ENCODE measurements at places on chromosomes 3 and 15. TPM values are rescaled to one million over a fixed set of nuclear protein-coding genes. Genes with fewer than 3 reads are reported as not detected.

SKOR1 gene
- 0.06 TPM for polyA plus RNA-seq

- no peak overlapping the region for H3K4me3 ChIP-seq
- no peaks in the 10 kb centered on the region for H3K36me3 ChIP-seq
- no peak overlapping the region for H3K27ac ChIP-seq
- H3K27me3 ChIP-seq = no peaks in the 10 kb centered on the region
- peaks cover 15% of the 10 kb centered on the region for H3K4me1 ChIP-seq
- DNase-seq = no peak
These were observed 36.6 kb upstream of the THSD4 start for GRCh38 chr15:71078506-71079207.

- H3K36me3 ChIP-seq = no peaks in the 10 kb centered on the region
- H3K27me3 ChIP-seq = no peaks in the 10 kb centered on the region
- H3K27ac ChIP-seq = no peak overlapping the region
- DNase-seq = peak; percentile 81
These were observed 19.8 kb upstream of the TM4SF4 start for GRCh38 chr3:149454746-149455145.

- no peak overlapping the region for H3K27ac ChIP-seq
- DNase-seq = no peak
These were observed 30.2 kb upstream of the MORF4L1 start for GRCh38 chr15:78842519-78842918.

DNA sequence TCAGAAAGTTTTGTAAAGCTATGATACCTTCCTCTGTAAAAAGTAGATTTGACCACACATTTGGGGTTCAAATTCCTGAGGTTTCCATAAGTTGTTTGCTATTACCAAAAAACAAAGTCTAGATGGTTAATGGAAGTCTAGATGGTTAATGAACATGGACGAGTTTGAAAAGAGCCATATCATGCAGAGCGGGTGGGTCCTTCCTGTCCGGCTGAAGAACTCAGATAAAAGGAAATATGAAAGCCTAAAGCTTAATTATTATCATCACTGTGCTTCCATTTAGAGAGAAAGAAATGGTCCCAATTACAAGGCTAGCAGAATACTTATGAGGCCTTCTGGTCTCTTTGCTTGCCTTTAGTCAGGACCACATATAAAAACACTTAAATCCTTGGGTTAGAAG is 132.1 kb upstream of the SATB1 start:
- no peaks in the 10 kb centered on the region for H3K36me3 ChIP-seq
- H3K27ac ChIP-seq = no peak overlapping the region
- no peaks in the 10 kb centered on the region for H3K4me1 ChIP-seq
- no peaks in the 10 kb centered on the region for H3K27me3 ChIP-seq
- no peak for DNase-seq
- H3K4me3 ChIP-seq = no peak overlapping the region

- DNase-seq = peak; percentile 62
- H3K36me3 ChIP-seq = no peaks in the 10 kb centered on the region
- no peaks in the 10 kb centered on the region for H3K4me1 ChIP-seq
- H3K27ac ChIP-seq = no peak overlapping the region
These were observed 585.6 kb upstream of the ZNF717 start for GRCh38 chr3:76370749-76371520.

GRCh38 chr3:123028233-123028828 is 768 bp upstream of the SEMA5B start:
- peak overlapping the region; percentile 24 for H3K4me3 ChIP-seq
- peaks cover 87% of the 10 kb centered on the region for H3K27me3 ChIP-seq
- DNase-seq = peak; percentile 72
- H3K27ac ChIP-seq = no peak overlapping the region
- no peaks in the 10 kb centered on the region for H3K36me3 ChIP-seq
- peaks cover 5% of the 10 kb centered on the region for H3K4me1 ChIP-seq

DNA sequence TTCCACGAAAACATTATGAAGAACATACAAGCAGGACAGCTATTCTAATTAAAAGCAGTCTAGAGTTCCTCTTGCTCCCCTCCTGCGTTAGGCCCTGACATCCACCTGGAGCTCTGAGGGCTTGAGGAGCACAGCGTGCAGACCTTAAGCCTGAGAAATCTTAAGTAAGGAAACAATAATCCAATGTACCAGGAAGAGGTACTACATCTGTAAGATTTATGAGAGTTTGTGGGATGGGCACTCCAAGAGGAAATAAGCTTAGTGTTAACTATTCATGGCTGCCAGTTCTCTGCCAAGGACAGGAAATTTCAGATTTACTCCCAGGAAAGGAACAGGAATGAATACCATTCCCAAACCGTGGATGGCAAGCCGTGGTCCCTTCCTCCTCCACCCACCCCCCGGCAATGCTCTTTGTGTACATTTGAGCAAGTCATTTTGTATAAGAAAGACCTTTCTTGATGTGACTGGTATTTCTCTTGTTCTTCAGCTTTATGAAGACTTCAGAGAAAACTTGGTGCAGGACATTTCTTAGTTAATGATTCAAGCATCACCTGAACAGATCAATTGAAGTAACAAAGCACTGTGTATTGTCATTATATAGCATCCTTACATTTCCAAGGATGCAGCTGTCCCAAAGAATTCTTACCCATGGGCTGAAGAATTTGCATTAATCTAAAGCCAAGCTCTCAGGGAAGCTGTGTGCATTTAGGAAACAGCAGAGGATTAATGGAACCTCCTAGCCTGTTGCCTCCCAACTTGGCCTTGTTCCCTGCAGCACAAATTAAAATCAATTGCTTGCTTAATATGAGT is 28.8 kb upstream of the VILL start:
- no peak overlapping the region for H3K27ac ChIP-seq
- no peaks in the 10 kb centered on the region for H3K27me3 ChIP-seq
- peaks cover 8% of the 10 kb centered on the region for H3K4me1 ChIP-seq
- H3K36me3 ChIP-seq = peaks cover 2% of the 10 kb centered on the region

DNA sequence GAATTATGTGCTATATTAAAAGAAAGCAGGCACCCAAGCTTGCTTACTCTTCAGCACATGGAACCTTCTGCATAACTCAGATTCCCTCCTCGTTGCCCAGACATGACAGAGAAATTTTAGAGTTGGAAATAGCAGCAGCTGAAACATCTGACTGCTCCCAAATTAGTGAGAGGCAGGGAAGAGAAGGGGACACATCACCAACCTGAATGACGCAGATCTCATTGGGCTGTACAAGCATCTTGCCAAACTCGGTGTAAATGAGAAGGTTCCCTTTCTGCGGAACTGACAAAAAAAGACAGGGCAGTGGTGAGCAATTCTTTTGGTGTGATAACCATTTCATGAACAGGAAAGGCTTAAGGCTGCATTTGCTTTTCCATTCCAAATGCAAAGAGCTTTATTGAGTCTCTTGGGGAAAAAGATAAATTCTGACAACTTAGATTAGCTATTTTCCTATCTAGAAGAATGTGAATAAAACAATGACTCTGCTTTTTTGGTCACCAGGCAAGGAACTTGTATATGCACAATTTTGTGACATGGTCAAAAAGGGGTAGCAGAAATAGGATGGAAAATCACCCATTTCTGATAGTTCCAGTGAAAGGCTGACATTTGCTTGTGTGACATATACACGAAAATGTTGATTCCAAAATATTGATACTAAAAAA is 35.1 kb downstream of the HGD start:
- DNase-seq = no peak
- H3K27me3 ChIP-seq = no peaks in the 10 kb centered on the region

DNA sequence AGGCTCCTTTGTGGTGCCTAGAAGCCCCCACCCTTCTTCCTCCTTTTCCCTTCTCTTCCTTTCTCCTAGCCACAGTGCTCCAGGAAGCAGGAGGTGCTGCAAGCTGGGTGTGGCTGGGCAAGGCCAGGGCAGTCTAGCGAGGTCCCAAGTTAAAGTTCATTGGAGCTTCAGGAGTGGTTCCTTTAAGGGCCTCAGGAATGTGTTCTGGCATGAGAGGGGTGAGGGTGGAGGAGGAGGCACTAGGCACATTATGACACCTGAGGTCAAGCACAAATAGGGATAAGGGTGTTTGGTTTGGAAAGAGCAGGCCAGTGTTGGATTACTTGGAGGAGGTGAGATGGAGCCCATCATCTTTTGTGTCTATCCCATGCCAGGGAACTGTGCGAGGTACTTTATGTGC is 258.7 kb downstream of the TLE3 start:
- no peaks in the 10 kb centered on the region for H3K36me3 ChIP-seq
- H3K27me3 ChIP-seq = peaks cover 33% of the 10 kb centered on the region
- H3K4me3 ChIP-seq = no peak overlapping the region
- H3K4me1 ChIP-seq = peaks cover 3% of the 10 kb centered on the region
- no peak for DNase-seq

- no peak overlapping the region for H3K4me3 ChIP-seq
- H3K4me1 ChIP-seq = no peaks in the 10 kb centered on the region
- no peak overlapping the region for H3K27ac ChIP-seq
- DNase-seq = no peak
- H3K27me3 ChIP-seq = no peaks in the 10 kb centered on the region
- H3K36me3 ChIP-seq = no peaks in the 10 kb centered on the region
These were observed 3.1 kb downstream of the CD86 start for GRCh38 chr3:122058294-122058693.

DNA sequence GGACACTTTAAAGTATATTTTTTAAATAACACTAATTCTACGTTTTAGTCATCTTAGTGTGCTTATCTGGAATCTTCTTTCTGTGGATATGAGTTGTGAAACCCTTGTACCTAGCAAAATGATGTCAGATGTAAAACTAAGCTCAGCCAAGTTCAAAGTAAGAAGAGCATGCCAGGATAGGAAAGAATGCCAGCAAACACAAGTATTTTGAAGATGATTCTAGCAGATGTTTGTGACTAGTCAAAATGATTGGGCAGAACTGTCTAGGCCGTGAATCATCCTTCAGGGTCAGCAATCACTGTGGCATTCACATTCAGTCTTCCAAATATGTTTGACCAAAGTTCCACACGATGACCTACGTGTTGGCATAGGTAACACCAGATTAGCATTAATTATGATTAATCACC is 5.4 kb upstream of the PLOD2 start:
- H3K27me3 ChIP-seq = no peaks in the 10 kb centered on the region
- H3K4me1 ChIP-seq = peaks cover 18% of the 10 kb centered on the region
- H3K36me3 ChIP-seq = no peaks in the 10 kb centered on the region

- peaks cover 4% of the 10 kb centered on the region for H3K4me1 ChIP-seq
- H3K4me3 ChIP-seq = no peak overlapping the region
- no peak for DNase-seq
- H3K27me3 ChIP-seq = no peaks in the 10 kb centered on the region
- no peaks in the 10 kb centered on the region for H3K36me3 ChIP-seq
These were observed 55.2 kb downstream of the TBL1XR1 start for GRCh38 chr3:177141899-177142646.
